ENCODE measurements at places on chromosomes 3 and 15.

DNA sequence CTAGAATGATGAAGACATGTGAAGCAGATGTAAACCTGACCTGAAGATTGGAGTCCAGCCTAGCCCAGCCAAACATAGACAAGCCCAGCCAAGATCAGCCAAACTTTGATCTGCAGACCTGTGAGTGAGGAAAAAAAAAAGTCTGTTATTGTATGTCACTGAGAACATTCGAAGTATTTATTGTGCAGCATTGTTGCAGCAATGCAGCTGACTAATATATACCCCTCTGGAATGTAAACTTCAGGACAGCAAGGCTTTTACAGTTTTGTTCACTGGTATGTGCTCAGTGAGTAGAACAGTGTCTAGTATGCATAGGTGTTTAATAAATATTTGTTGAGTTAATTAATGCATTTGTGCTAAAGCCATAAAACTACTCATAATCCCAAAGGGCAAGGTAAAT, 23.4 kb downstream of the TMEM202 start:
- no peak for DNase-seq

DNA sequence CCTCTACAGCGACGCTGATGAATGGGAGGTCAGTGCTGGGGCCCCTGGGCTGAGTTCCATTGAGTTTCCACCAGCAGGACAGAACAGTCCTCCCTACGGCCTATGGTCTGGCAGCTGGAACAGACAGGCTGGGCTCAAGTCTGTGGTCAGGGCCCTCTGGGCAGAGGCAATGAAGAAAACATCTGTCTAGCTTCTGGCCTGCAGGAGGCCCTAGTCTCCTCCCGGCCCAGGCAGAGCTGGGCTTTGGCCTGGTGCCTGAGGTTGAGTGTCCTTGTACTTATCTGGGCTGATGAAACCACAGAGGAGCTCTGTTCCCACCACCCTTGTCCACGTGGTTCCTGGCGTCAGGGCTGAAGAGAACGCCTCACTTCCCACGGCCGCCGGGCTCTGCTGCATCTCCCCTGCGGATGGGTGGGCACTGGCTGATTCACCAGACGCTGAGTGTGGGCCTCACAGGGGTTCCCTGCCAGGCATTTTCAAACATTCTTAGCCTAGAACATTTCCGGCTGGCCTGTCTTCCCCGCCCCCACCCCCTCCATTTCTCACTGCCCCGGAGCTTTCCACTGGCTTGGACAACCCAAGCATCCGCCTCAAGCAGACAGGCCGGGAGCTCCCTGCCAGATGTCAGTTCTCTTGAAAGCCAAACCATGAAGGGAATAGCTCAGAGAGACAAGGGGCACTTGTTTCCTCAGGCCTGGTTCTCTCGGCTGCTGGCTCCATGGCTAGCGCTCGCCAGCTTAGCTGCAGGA, 20.3 kb downstream of the PPCDC start:
- peak; percentile 49 for DNase-seq

GRCh38 chr3:190012314-190012782, 108.3 kb downstream of the P3H2 start:
- no peak for DNase-seq

DNA sequence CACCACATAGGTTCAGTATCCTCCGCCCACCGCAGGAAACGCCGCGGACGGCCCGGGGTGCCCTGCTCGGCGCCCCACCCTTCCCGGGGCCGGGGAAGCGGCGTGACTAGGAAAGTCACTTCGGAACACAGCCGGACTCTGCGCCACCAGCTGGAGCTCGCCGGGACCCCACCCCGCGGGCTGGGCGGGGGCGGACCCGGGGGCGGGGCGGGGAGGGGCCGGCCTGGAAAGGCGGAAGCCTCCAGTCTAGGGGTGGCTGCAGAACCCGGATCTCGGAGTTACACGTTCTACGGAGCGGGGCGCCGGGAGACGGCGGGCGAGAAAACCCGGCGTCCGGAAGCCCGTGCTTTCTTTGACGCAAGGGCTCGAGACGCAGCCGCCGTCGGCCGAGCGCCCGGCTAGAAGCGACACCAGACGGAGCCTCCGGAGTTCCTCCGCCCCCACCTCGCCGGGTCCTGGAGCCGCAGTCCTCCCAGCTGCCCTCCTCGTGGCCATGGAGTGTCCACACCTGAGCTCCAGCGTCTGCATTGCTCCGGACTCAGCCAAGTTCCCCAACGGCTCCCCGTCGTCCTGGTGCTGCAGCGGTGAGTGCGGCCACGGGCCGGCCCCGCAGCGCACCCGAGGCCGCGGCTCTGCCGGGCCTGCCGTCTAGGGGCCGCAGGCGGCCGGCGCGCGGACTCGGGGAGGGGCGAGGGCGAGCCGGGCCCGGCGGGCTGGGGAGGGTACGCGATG, at the start of gene USP3:
Gene USP3 (plus strand): TSS at position 347 of the 732 bp plus-strand sequence. CDS start 147 bp downstream, at position 494.
- peak; percentile 90 for DNase-seq

GRCh38 chr3:65785065-65785645, 253.6 kb downstream of the MAGI1 start:
- DNase-seq, result peak; percentile 51

All from NCI-H1092 treated with DMSO at 0.1 percent for 48 hours (cell line).